Spinal cord (tissue), 10 donors: ENCODE measurements at places on chromosomes 3 and 15. TPM values are rescaled to one million over a fixed set of nuclear protein-coding genes. Genes with fewer than 3 reads are reported as not detected.

CHRNA7 gene
- 14.3 TPM for total RNA-seq

ADGRG7 gene
- not detected for total RNA-seq

TGM5 gene
- 0.10 TPM for total RNA-seq

MYLK gene
- 40.5 TPM for total RNA-seq

ONECUT1 gene
- total RNA-seq: 3.6 TPM

ISLR gene
- total RNA-seq: 80.7 TPM

HYKK gene
- 3.1 TPM for total RNA-seq

P2RY1 gene
- 43.1 TPM for total RNA-seq

PODXL2 gene
- 102 TPM for total RNA-seq

INKA1 gene
- total RNA-seq: 5.6 TPM

CPB1 gene
- total RNA-seq: 0.30 TPM

SLC12A8 gene
- total RNA-seq: 4.2 TPM

PSMA4 gene
- 201 TPM for total RNA-seq

LRRN1 gene
- total RNA-seq: 57.4 TPM

ROPN1 gene
- not detected for total RNA-seq

CHMP2B gene
- total RNA-seq: 51.8 TPM
